Left ventricle myocardium inferior (tissue), 1 donor: ENCODE measurements at places on chromosomes 5 and 9. TPM values are rescaled to one million over a fixed set of nuclear protein-coding genes. Genes with fewer than 3 reads are reported as not detected.

- no peaks in the 10 kb centered on the region for H3K27me3 ChIP-seq
- no peak for DNase-seq
Measured at GRCh38 chr9:20242510-20243189, 379.6 kb downstream of the MLLT3 start.

The PCDHAC2 gene
- total RNA-seq, result 0.36 TPM

- no peaks in the 10 kb centered on the region for H3K27me3 ChIP-seq
- H3K4me1 ChIP-seq, result no peaks in the 10 kb centered on the region
- H3K4me3 ChIP-seq, result no peak overlapping the region
- no peaks in the 10 kb centered on the region for H3K36me3 ChIP-seq
- no peak overlapping the region for H3K27ac ChIP-seq
- DNase-seq, result no peak
Measured at GRCh38 chr5:161535762-161536161, 10.8 kb downstream of the GABRB2 start.

GRCh38 chr5:65588694-65589093 lies 25.6 kb downstream of the PPWD1 start:
- H3K36me3 ChIP-seq, result peaks cover 97% of the 10 kb centered on the region
- H3K4me3 ChIP-seq, result no peak overlapping the region
- H3K27me3 ChIP-seq, result no peaks in the 10 kb centered on the region
- H3K4me1 ChIP-seq, result no peaks in the 10 kb centered on the region
- H3K27ac ChIP-seq, result no peak overlapping the region

GRCh38 chr5:135724617-135725016 lies 109.8 kb upstream of the SLC25A48 start:
- H3K36me3 ChIP-seq, result no peaks in the 10 kb centered on the region
- DNase-seq, result no peak
- no peak overlapping the region for H3K27ac ChIP-seq
- H3K4me3 ChIP-seq, result no peak overlapping the region
- H3K4me1 ChIP-seq, result peaks cover 5% of the 10 kb centered on the region

The PCDHA9 gene
- not detected for total RNA-seq

DNA sequence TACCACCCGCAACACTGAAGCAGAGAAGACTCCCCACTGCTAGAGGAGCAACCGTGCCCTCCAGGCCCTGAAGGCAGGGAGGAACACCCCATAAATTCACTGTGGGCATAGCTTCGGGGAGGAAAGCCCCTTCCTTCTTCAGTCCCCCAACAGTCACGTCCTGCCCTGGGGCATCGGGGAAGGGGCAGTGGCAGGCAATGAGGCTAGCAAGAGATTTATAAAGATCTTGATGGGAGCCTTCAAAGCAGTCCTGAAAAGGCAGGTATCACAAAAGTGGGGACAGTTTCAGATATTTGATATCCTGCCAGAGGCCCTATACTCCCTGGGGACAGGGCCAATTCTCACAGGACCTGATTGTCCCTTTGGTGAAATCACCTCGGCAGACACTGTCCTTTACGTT lies 16.9 kb upstream of the TRIM14 start:
- H3K4me3 ChIP-seq, result no peak overlapping the region
- H3K4me1 ChIP-seq, result no peaks in the 10 kb centered on the region
- no peaks in the 10 kb centered on the region for H3K36me3 ChIP-seq
- no peak for DNase-seq

- H3K4me3 ChIP-seq, result no peak overlapping the region
- no peaks in the 10 kb centered on the region for H3K36me3 ChIP-seq
- no peak for DNase-seq
- no peaks in the 10 kb centered on the region for H3K4me1 ChIP-seq
- peaks cover 66% of the 10 kb centered on the region for H3K27me3 ChIP-seq
Measured at GRCh38 chr5:176132471-176133288, 105.5 kb upstream of the SIMC1 start.

The PLCXD3 gene
- total RNA-seq, result 73.1 TPM

- H3K36me3 ChIP-seq, result peaks cover 21% of the 10 kb centered on the region
- no peak for DNase-seq
- peaks cover 31% of the 10 kb centered on the region for H3K4me1 ChIP-seq
Measured at GRCh38 chr5:116451066-116451465, 123.6 kb downstream of the SEMA6A start.

DNA sequence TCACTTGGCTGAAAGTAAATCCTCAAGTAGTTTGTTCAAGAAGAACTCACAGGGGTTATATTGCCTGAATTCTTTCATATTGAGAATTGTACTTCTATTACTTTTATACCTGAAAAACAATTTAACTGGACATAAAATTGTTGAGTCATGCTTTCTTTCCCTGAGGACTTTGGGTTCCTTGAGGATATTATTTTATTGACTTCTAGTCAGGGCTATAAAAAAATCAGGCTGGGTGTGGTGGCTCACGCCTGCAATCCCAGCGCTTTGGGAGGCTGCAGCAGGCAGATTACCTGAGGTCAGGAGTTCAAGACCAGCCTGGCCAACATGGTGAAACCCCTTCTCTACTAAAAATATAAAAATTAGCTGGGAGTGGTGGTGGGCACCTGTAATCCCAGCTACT lies 17.9 kb upstream of the CDC42SE2 start:
- H3K27ac ChIP-seq, result no peak overlapping the region
- no peaks in the 10 kb centered on the region for H3K4me1 ChIP-seq
- no peak for DNase-seq
- no peak overlapping the region for H3K4me3 ChIP-seq

GRCh38 chr9:88817628-88818027 lies 173.6 kb upstream of the S1PR3 start:
- H3K4me1 ChIP-seq, result peaks cover 50% of the 10 kb centered on the region
- peaks cover 7% of the 10 kb centered on the region for H3K27me3 ChIP-seq
- no peak overlapping the region for H3K4me3 ChIP-seq
- no peak overlapping the region for H3K27ac ChIP-seq
- H3K36me3 ChIP-seq, result no peaks in the 10 kb centered on the region

The PCDHA1 gene
- total RNA-seq, result not detected
